ENCODE measurements at places on chromosomes 11 and 22.

DNA sequence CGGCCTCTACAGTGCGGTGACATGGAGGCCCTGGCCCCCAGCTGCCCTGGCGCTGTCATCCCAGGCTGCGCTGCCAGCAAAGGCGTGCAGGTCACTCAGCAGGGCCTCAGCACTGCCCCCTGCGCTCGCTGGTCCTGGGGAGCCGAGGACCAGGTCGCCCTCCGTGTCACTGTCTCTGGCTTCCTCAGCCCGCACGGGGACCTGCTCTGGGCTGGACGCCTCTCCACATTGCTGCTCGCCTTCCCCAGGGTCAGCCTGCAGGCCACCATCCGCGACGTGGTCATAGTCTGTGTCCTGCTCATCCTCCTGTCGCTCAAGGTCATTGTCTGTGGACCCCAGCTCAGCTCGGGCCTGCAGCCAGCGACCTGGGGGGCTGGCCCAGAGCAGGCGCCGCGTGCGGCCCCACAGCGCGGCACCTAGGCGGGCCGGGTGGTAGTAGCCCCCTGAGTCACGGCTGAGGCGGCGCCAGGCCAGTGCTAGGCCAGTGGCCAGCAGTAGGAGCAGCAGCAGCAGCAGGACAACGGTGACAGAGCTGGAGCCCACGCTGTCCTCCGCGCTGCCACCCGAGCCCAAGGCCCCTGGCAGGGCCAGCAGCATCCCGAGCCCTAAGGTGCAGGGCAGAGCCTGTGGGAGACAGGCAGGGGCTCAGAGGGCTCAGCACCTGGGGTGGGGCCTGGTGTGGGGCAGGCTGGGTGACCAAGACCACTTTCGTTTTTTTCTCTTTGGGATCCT lies 1.6 kb downstream of the PTPRCAP start:
- no peak for DNase-seq

- no peak for DNase-seq
Measured at GRCh38 chr11:70740488-70740851, 342.1 kb downstream of the CTTN start.

- DNase-seq, result no peak
Measured at GRCh38 chr11:102194990-102195389, 84.7 kb downstream of the YAP1 start.

- no peak for DNase-seq
Measured at GRCh38 chr11:92766698-92767097, 202.8 kb upstream of the MTNR1B start.

DNA sequence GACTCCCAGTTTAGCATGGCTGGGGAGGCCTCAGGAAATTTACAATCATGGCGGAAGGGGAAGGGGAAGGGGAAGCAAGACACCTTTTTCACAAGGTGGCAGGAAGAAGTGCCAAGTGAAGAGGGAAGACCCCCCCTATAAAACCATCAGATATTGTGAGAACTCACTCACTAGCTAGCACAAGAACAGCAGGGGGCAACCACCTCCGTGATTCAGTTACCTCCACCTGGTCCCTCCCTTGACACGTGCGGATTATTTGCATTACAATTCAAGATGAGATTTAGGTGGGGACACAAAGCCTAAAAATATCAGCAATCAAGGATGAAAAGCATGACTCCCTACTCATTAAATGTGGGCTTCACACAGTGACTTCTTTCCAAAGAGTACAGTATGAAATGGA lies 155.0 kb upstream of the CCDC90B start:
- DNase-seq, result no peak

GRCh38 chr11:76791861-76792260 lies 8.7 kb downstream of the TSKU start:
- DNase-seq, result no peak

DNA sequence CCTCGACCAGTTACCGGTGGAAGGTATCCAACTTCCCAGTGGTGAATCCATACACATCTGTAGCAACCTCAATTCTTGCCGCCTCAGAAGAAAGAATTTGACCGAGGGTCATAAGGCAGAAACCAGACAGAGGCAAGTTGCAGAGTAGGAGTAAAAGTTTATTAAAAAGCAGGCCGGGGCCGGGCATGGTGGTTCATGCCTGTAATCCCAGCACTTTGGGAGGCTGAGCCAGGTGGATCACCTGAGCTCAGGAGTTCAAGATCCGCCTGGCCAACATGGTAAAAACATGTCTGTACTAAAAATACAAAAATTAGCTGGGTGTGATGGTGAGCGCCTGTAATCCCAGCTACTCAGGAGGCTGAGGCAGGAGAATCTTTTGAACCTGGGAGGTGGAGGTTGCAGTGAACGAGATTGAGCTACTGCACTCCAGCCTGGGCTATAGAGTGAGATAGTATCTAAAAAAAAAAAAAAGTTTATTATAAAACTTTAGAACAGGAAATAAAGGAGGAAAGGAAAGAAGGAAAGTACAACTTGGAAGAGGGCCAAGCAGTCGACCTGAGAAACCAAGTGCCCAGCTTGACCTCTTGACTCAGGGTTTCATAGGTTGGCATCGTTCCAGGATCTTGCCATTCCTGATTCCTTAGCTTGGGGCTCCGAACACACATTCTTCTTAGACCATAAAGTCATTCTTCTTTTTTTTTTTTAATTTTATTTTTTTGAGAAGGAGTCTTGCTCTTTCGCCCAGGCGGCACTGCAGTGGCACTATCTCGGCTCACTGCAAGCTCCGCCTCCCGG lies 27.8 kb downstream of the RGL4 start:
- no peak for DNase-seq

Measured in kidney epithelial cell (primary cell).